ENCODE measurements at places on chromosomes 3 and 15. TPM values are rescaled to one million over a fixed set of nuclear protein-coding genes. Genes with fewer than 3 reads are reported as not detected.

The ECE2 gene
- total RNA-seq: not detected

The TRH gene
- total RNA-seq: not detected

The WDR72 gene
- not detected for total RNA-seq

The GPR171 gene
- 159 TPM for total RNA-seq

The ALG1L2 gene
- not detected for total RNA-seq

The ANKRD34C gene
- total RNA-seq: not detected

The CCDC39 gene
- total RNA-seq: not detected

The SOX2 gene
- not detected for total RNA-seq

The WDR49 gene
- total RNA-seq: 0.09 TPM

The SACM1L gene
- 88.0 TPM for total RNA-seq

The ROPN1 gene
- total RNA-seq: not detected

The SEMA3G gene
- total RNA-seq: 0.21 TPM

The SEMA7A gene
- total RNA-seq: 88.0 TPM

All from activated CD4-positive, alpha-beta T cell treated with anti-CD3 and anti-CD28 coated beads, Interleukin-2, amount 10 ng/mL, durations not matched to agents 24 days and 14 days (primary cell).